Fibroblast of villous mesenchyme (primary cell): ENCODE measurements at places on chromosomes 12 and 14. TPM values are rescaled to one million over a fixed set of nuclear protein-coding genes. Genes with fewer than 3 reads are reported as not detected.

DNA sequence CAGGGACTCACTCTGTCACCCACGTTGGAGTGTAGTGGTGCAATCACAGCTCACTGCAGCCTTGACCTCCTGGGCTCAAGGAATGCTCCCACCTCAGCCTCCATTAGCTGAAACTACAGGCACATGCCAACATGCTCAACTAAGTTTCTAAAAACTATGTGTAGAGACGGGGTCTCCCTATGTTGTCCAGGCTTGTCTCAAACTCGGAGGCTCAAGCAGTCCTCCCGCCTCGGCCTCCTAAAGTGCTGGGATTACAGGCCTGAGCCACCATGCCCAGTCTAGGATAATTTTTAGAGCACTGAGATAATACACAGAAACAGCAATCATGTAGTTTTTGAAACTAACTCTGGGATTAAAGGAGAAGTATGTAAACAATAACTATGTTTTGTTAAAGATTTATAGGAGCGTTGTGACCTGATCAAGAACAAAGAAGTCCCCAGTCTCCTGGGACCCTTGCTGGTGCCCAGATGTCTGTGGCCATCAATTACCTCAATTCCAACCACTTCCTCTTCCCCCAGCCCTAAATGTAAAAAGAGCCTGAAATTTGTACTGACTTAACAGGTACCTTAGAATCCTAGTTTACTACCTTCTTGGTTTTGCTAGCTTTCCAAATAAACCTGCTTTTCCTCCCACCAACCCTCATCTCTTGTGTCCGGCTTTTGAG, 28.9 kb upstream of the EGLN3 start:
- no peak for DNase-seq

DNA sequence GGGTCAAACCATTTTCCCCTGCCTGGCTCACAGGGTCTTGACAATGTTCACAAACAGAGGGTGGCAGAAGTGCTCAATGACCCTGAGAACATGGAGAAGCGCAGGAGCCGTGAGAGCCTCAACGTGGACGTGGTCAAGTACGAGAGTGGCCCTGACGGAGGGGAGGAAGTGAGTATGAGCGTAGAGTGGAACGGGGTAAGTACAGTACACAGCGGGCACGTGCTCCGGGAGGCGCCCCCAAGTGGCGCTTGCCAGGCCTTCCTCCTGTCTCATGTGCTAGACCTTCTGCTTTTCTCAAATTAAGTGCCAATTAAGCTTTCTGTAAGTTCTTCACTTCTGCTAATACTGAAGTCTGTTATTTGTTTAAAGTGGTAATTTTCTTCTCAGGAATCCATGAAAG, 35.9 kb downstream of the XRCC3 start:
- DNase-seq = no peak

GRCh38 chr14:102688290-102688689, 89.0 kb upstream of the TRAF3 start:
- DNase-seq = peak; percentile 59

DNA sequence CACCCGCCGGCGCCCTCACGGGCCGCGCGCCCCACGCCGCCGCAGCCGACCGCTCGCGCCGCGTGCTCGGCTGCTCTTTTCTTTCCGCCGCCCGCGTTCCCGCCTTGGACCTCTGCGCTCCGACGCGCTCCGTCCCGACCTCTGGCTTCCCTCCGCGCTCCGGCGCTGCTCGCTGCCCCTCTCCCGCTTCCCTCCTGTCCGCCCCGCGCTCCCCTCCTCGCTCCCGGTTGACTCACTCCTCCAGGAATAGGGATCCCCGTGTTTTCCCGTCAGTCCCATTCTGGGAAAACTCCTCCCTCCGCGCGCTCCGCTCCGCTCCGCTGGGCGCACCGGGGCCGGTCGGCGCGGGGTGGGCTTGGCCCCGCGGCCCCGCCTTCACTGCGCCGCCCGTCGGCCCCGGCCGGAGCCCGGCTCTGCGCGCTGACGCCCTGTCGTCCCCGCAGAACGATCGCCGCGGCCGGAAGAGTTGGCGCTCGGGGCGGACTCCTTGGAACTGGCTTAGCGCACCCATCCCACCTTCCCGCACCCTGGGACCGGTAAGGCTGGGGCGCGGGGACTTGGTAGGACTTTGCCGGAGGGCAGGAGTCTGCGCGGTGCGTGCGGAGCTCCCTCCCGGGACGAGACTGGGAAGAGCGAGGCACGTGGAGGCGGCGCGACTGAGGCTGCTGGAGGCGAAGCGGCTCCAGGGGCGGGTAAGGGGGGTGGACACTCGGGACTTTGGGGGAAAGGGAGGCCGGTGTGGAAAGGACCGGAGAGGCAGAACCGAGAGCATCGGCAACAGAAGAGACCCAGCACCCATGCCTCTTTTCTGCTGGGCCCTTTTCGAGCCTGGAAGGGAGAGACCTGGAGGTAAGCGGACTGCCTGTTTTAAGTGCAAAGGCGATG, 550 bp downstream of the TEAD4 start:
- DNase-seq = peak; percentile 70

DNA sequence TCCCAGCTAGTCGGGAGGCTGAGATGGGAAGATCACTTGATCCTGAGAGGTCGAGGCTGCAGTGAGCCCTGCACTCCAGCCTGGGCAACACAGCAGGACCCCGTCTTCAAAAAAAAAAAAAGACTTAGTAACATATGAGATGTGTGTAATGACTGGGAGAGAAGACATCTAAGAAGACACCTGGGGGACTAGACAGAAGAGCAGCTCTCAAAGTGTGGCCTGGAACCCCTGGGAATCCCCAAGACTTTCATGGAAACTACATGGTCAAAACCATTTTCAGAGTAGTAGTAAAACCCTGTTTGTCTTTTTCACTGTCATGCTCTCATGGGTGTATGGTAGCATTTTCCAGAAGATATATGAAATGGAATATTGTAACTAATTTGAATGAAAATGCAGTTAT, 45.3 kb downstream of the R3HDM2 start:
- DNase-seq = no peak

The PLA2G1B gene
- total RNA-seq = not detected in 2 replicates
